AG04450 (cell line): ENCODE measurements at places on chromosomes 4 and X. TPM values are rescaled to one million over a fixed set of nuclear protein-coding genes. Genes with fewer than 3 reads are reported as not detected.

PABPC5 gene
- polyA plus RNA-seq = 0.93 and 1.1 TPM in 2 replicates

PARM1 gene
- polyA plus RNA-seq = 0.10 and 0.11 TPM in 2 replicates

TBC1D19 gene
- 25.9 and 37.0 TPM in 2 replicates for polyA plus RNA-seq

AFM gene
- not detected in 2 replicates for polyA plus RNA-seq

ZNF732 gene
- polyA plus RNA-seq = 0.04 and 0.12 TPM in 2 replicates

CYSLTR1 gene
- not detected in 2 replicates for polyA plus RNA-seq

OCIAD2 gene
- polyA plus RNA-seq = 46.4 and 55.0 TPM in 2 replicates

HSD17B13 gene
- polyA plus RNA-seq = 0.09 TPM in 1 of 2 replicates, not detected in the other

- DNase-seq = peak; percentile 60
These were observed 17.1 kb upstream of the ARHGAP10 start for GRCh38 chr4:147714575-147715401.

DNA sequence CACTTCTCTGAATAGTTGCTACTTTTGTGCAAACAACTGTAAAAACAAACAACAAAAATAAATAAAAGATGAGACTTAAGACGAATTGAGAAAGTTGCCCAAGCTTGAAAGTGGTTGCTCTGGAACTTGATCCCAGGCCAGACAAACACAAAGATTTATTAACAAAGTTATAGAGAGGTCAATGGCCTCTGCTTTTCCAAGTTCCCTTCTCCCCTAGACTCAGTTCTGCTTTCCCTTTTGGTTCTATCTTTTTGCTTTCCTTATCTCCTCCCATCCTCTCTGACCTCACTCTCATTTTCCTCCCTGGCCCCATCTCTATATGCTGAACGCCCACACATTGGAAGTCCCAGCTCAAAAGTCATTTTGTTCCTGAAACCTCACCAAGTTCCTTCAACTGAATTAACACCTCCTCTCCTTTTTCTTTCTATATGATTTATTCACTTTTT is 82.7 kb downstream of the MXRA5 start:
- DNase-seq = no peak

- no peak for DNase-seq
These were observed 316.6 kb upstream of the BOD1L1 start for GRCh38 chr4:13944095-13944511.

DNA sequence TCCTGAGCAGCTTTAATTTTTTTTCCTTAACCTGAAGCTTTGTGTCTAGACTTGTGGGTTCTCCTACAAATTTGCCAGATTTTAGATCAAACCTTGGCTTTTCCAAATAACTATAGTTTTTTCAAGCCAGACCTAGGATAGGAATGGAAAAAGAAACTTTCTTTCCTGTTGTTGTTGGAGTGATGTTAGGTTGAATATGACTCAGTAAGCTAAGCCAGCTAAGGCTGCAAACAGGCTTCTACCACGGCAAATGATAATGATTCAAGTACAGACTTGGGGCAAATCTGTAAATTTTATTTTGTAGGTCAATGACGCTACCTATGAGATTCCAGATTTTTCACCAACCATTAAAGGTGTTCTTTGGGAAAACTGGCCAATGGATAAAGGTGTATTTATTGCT is 45.6 kb downstream of the WDR19 start:
- no peak for DNase-seq

DNA sequence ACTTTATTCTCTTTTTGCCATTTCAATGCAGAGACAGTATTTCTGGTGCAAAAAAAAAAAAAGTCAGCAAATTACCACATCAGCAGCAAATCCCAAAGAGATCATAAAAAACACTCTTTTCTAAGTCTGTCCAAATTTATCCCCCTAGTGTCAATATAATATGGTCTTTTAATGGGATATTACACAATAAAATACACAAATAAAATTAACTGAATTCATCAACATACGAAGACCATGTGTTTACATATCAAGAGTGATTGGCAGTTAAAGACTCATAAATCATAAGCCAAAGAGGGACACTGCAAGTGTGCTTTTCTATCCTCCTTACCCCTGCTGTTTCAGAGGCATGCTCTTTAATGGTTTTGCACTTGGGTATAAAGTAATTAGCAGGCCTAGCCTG is 340.2 kb upstream of the DKK2 start:
- no peak for DNase-seq

GRCh38 chr4:138409670-138410069 is 167.5 kb upstream of the SLC7A11 start:
- DNase-seq = no peak

- DNase-seq = no peak
These were observed 186.9 kb downstream of the NR3C2 start for GRCh38 chr4:148255344-148255720.

DNA sequence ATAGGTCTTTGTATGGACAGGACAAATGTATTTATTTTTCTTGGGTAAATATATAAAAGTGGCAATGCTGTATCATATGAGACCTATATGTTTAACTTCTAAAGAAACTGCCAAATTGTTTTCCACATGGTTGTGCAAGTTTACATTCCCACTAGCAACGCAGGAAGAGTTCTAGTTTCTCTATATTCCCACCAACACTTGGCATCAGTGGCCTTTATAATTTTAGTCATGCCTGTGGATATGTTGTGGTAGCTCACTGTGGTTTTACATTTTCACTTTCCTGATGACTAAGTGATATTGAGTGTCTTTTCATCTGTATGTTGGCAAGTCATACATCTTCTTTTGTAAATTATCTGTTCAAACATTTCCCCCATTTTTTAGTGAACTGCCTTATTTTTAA is 126.0 kb downstream of the EMCN start:
- DNase-seq = no peak

- DNase-seq = no peak
These were observed 1617.7 kb downstream of the RPA4 start for GRCh38 chrX:98501426-98501825.

DNA sequence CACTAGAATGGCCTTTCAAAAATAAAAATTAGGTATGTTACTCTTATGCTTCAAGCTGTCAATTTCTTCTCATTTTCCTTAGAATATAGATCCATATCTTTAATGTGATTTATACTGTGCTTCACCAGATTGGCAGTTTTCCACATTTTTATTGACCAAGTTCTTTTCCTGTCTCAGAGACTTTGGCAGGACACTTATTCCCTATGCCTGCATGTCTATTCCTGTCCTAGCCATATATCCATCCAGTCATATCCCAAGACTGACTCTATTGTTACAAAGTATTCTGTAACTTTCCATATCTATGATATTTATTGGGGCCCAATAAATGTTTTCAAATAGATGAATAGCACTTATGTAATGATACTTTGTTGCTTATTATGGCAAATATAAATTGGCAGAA is 450.7 kb downstream of the GASK1B start:
- DNase-seq = no peak

- no peak for DNase-seq
These were observed 151.3 kb downstream of the DCLK2 start for GRCh38 chr4:150229520-150229919.

DNA sequence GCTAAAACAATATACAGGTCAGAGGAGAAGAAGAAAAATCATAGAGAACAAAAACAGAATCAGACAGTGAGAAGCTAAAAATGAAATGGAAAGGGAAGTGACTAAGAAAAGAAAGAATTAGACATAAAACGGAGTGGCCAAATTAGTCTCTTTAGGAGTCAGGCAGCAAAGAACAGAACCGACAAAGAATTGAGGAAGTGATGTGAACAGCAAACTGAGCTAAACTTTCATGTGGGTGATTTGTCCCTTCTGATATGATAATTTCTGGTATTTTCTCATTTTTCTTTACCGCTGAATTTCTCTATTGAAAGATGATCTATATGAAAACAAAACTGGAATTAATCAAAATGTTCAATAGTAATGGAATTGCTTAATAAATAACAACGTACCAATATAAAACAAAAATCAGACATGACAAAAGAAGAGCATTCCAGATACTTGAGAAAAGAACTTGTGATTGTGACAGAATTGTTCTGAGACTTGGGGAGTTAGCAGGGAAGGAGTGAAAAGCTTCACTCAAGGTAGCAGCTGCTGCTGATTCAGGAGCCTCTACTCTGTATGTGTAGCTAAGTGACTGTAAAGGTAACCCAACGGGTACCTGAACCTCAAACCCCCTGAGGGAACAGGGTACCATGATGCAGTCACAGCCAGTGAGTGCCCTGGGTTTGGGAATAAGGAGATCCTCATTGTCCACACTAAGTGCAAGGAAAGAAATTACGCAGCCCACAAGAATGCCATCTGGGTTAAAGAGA is 8.8 kb downstream of the TAPT1 start:
- DNase-seq = no peak

GRCh38 chrX:21873063-21873775 is 17.4 kb downstream of the YY2 start:
- no peak for DNase-seq

DNA sequence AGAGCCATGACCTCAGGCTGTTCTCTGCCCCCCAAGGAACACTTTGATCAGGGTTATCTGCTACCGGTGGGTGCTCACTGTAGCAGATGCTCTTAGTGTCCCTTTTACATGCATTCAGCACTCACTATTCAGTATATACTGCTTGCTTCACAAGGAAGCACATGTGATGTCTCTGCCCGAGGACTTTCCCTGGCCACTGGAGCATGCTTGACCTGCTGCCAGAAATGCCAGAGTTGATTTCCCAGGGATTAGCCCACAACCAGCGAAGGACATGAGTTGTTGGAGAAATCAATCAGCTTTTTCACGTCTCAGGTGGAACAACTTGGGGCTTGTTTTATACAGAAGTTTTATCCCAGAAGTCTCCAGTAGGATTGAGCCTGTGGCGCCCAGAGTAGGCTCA is 51.2 kb upstream of the RPS6KA3 start:
- DNase-seq = no peak

GRCh38 chrX:39891781-39892180 is 206.0 kb downstream of the BCOR start:
- DNase-seq = no peak

DNA sequence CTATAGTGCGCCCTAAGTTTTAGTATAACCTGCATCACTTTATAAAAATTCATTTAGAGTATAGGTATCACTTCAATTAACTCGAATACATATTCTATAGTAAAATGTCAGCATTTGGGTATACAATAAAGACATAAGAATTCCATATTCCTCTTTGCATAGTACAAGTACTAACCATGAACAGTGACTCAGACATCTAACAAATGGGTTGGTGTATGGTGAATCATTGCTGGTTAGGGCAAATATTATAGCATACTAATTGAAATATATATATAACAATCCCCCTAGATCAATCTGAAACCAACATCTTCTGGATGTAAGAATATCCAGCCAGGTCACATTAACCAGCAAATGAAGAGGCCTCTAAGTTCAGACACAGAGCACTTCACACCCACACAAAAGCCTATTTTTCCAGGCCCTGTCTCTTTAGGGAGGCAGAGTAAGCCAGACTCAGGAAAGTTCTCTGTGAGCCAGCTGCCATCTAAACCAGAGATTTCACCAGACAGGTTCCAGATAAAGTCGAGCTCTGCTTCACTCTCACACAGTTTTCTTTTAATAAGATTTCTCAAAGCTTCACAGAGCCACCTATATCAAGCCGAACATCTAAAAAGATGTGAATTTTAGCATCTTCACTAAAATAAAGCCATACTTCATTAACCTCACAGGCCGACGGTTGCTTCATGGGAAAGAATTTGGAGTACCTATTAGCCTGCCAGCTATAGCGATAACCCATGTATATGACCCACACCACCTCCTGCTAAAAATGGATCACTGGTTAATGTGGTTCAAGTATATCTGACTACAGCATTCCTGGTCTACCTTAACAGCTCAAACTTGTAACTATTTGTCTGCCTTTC is 200.0 kb upstream of the FTHL17 start:
- no peak for DNase-seq

DNA sequence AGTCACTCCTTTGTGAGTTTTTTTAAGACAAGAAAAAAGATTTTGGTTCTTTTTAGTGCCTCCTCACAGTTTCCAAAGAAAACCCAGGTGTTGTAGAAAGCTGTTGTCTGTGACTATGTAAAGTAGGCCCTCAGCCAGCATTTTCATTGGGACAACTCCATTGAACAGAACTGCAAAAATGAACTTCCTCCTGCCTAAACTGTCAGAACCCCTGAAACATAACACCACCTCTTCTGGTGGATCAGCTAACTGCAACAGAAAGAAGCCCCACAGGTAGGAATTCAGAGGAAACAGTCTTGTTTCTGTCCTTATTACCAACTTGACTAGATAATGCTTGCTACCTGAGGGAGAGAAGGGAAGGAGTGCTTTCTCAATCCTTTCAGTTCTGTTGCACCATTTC is 3.4 kb upstream of the ATP11C start:
- no peak for DNase-seq

- no peak for DNase-seq
These were observed 149.7 kb downstream of the ANTXR2 start for GRCh38 chr4:79923281-79923680.

DNA sequence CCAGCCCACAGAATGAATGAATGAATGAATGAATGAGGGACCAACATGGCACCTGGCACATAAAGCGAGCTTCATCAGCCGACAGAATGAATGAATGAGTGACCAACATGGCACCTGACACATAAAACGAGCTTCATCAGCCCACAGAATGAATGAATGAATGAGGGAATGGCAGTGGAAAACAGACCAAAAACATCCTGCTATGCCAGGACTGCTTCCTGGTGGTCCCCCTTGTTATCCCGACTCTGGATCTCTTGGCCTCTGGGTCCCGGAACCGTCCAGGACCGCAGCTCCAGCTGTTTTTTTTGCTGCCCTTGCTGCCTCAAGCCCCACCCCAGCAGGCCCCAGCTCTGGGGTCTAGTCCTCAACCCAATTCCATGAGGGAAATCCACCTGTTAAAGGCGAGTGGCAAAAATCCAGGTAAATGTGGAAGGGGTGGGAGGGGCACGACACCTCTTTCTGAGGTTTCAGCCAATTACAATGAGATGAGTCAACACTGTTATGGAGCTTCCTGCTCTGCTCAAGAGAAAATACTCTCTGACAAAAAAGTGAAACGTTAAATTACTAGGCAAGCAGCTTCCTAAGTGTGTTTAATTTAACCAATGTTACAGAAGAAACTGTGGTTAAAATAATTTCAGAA is 72.0 kb upstream of the MTNR1A start:
- DNase-seq = no peak

- no peak for DNase-seq
These were observed 20.2 kb downstream of the TLR10 start for GRCh38 chr4:38762560-38762959.

DNA sequence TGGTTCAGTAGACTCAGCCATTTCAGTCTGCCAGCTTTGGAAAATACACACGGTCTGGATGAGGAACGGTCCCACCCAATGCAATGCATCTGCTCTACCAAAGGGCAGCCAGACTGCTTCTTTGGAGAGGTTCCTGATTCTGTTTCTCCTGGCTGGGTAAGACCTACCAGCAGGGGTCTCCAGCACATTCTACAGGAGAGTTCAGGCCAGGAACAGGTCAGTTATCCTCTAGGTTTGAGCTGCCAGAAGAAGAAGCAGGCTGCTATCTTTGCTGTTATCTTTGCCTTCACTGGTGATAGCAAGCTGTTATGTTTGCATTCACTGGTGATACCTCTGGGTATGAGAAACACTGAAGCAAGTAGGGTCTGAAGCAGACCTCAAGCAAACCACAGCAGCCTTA is 45.5 kb upstream of the PBDC1 start:
- DNase-seq = no peak

GRCh38 chr4:36322921-36323354 is 41.5 kb downstream of the DTHD1 start:
- no peak for DNase-seq

- no peak for DNase-seq
These were observed 4.5 kb downstream of the HPGD start for GRCh38 chr4:174517502-174518445.
